Fibroblast of skin of back (primary cell): ENCODE measurements at places on chromosomes 2 and 18.
A peak's percentile ranks its signal among the peaks of the same experiment; 100 is the strongest.

GRCh38 chr2:19123556-19123955, 234.9 kb downstream of the OSR1 start:
- no peak for DNase-seq

DNA sequence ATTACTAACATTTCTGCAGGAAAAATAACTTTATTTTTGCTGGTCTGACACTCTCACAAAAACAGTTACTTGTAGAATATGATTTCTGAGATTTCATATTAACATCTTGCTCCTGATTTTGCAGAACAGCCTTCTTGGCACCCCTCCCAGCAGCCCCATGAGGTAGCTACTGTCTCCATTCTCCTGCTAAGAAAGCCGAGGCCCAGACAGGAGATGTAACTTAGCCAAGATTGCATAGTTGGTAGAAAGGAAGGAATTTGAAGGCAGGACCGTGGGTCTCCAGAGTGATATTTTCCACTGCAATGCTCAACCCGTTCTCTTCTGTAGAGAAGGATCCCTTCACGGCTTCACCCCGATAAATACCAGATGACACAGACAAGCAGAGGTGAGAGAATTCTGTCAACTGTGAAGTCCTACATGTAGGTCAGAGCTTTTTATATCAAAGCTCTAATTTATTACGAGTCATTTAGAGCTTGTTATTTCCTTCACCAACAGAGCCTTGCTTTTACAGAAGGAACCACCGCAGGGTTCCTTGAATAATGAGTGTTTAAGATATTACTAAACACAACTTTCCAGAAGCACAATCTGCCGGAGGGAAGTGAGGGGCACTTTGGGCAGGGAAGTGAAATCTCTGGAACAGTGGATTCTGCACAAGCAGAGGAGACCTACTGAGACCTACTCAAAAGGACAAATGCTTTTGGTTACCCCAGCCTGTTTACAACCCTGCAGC, 48.0 kb upstream of the MYCN start:
- DNase-seq = no peak

DNA sequence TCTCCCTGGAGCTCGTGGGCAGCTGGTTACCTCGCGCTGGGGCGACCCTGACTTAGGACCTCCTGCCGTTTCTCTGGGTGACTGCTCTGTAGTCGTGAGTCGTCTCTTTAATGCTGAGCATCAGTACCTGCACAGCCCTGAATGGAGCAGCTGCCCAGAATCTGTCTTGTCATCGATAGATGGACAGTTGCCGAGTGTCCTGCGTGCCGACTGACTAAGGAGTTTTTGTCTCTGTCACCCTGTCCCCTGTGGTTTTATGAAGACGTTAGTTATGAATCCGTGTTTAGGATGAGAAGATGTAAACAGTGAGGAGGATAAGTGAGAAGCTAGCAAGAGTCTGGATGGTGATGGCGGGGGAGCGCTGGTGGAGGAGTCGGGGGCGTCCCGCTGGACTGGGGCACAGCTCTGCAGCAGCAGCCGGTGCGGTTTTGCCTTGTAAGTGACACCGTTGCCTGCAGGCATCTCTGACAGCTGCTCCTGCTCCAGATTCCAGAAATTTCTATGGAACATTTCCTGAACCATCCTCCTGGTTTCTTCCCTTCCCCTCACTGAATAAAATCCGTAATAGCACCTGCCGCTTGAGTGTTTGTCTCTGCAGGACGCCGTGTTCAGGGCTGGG, 13.3 kb downstream of the AGAP1 start:
- DNase-seq = no peak

GRCh38 chr2:171316755-171317337, 116.9 kb downstream of the METTL8 start:
- no peak for DNase-seq

DNA sequence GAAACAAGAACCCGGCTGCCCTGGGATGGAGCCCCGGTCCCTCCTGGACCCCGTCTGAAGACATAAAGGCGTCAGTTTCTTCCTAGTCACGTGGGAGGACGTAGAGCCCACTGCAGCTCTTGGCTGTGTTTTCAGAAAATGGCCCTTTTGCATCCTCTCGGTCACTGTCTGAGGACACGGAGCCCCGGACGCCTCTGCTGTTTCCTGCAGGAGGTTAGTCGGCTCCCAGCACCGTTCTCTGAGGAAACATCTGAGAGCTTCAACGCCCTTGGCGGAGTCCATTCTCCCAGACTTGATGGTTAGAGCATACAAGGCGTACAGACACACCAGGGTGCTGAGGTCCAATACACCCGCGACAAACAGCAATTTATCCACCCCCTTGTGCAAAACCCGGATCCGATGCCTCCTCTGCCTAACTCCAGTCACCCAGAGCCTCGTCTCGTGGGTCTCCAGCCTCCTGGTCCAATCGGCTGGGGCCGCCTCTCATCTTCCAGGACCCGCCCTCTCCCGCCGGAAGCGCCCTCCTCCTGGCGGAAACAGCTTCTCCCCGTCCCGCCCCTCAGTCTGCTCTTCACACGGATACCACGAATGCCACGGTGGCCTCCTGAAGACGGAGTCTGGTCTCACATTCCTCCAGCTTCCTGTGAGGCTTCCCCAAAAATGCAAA, 119.4 kb downstream of the TMEM18 start:
- no peak for DNase-seq

DNA sequence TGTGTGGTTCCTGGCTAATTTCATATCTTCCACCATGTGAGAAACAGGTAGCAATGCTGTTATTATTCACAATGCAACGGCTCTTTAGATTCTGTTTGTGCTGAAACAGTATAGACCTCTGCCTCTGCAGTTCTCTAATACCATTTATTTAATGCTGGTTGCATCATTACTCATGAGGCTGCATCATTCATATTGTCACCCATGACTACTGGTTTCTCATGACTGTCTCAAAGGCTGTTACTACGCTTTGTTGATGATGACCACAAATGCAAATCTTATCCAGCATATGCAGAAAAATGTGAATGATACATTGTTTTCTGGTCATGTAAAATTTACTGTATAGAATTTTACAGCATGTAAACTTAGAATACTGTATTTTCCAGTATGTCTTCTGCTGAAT, 22.5 kb downstream of the CAVIN2 start:
- DNase-seq = no peak

DNA sequence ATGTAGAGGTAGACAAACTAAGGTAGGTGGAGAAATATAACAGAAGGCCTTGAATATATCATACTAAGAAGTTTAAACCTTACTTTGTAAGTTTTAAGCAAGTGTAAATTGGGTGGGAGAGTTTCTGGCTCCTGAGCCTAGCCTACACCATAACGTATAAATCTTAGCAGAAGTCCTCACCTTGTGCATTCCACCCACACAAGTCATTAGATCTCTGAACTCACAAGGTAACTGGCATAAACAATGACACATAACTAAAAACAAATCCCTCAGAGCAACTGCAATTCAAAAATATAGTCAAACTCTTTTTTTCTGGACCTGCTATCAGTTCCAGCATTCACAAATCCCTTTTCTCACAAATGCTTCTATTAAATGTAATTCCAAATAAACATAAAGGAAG, 9.4 kb downstream of the REV1 start:
- DNase-seq = no peak

- no peak for DNase-seq
Measured at GRCh38 chr18:67151366-67151765, 365.2 kb downstream of the DSEL start.

GRCh38 chr2:2873450-2873811, 504.2 kb downstream of the EIPR1 start:
- no peak for DNase-seq

GRCh38 chr2:73034661-73035375, 36.7 kb downstream of the SFXN5 start:
- DNase-seq = no peak

- no peak for DNase-seq
Measured at GRCh38 chr2:5123582-5124196, 568.5 kb upstream of the SOX11 start.

DNA sequence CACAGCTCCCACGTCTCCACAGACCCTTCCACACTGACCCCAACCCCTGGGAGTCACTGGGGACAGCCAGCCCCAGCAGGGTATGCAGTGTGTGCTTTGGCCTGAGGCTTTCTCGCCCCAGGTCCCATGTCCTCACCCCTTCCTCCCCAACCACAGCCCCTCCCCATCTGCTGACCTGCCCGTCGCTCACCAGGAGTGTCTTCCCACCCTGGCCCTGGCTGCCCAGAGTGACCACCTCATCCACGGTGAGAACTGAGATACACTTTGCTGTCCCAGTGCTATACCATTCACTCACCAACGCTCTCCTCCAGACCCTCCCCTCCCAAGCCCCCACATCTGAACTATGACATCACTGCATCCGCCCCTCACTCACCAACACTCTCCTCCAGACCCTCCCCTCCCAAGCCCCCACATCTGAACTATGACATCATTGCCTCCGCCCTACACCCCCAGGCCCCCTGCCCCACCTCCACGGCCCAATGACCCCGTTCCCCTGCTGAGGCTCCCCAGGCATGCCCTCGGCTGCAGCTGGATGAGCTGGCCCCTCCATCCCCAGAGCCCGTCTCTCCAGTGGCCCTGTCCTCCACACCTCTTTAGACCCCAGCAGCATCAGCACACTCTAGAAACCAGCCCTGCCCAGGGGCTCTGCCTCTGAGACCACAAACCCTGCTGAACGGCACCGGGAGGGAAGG, 55.2 kb downstream of the ANKMY1 start:
- DNase-seq = no peak

- DNase-seq = peak; percentile 58
Measured at GRCh38 chr2:175414882-175415487, 233.5 kb upstream of the ATP5MC3 start.

DNA sequence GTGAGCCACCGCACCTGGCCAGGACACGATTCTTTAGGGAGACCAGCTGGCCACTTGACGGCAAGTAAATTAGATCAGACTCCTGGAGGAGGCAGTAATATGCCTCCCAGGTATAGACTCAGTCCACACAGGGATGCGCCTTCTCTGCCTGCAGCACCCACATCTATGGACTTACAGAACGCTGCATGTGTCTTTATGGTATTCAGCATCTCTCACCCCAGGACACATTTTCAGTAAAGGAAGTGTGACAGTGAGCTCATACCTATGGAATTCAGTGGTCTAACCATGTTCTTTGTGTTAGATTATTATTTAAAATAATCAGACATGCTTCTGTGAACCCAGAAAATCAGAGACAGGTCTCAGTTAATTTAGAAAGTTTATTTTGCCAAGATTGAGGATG, 5.9 kb upstream of the NARS1 start:
- DNase-seq = peak; percentile 82

DNA sequence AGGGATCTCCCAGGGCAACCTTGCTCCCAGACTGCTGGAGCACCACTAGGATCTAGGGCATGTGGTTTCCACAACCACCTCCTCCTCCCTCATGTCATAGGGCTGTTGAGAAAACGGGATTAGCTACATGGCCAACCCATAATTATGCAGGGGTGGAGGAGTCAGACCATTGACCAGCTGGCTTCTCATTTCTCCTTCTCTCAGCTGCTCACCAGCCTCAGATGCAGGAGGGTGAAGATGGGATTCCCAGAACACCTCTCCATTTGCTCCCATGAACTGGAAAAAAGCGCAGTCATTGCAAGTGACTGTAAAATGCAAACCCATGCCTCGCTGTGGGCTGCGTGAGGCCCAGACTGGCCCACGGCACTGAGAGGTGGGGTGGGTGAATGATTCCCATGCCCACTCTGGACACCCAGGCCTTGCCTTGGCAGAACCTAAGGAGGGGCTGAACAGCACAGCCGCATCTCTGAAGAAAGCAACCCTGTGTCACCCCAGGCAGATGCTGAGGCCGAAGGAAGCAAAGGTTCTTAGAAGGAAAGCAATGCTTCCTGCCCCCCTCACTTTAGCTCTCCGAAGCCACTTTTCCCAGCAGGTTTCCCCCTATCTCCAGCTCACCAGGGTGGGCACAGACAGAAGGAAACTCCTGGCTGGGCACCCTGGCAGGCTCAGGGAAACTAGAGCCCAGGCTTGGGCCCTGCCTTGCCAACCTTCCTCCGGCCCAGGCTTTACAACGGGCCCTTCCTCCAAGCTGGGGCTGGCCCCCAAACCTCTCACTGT, 69.6 kb upstream of the RTN4 start:
- peak; percentile 35 for DNase-seq

- DNase-seq = no peak
Measured at GRCh38 chr2:239291475-239292350, 109.1 kb downstream of the HDAC4 start.

DNA sequence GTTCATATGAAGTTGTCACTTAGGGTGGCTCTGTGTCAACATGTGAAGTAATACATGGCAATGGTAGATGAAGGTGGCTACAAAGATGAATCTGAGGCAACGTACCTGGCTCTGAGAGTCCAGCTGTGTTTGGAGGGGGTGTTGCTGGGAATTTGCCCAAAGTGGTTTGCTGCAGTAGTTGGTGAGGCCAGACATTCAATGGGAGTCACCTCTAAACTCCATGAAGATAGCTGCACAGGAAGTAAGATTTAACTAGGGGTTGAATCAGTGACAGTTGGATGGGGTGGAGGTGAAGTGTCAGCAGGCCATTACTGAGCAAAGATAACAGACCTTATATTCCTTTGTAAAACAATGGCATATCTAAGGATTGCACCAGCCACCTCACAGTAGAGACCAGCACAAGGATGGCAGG, 71.8 kb downstream of the NUP35 start:
- DNase-seq = no peak

- DNase-seq = no peak
Measured at GRCh38 chr2:240780023-240780700, 39.9 kb downstream of the KIF1A start.

GRCh38 chr2:117936871-117937428, 76.9 kb downstream of the CCDC93 start:
- DNase-seq = no peak

DNA sequence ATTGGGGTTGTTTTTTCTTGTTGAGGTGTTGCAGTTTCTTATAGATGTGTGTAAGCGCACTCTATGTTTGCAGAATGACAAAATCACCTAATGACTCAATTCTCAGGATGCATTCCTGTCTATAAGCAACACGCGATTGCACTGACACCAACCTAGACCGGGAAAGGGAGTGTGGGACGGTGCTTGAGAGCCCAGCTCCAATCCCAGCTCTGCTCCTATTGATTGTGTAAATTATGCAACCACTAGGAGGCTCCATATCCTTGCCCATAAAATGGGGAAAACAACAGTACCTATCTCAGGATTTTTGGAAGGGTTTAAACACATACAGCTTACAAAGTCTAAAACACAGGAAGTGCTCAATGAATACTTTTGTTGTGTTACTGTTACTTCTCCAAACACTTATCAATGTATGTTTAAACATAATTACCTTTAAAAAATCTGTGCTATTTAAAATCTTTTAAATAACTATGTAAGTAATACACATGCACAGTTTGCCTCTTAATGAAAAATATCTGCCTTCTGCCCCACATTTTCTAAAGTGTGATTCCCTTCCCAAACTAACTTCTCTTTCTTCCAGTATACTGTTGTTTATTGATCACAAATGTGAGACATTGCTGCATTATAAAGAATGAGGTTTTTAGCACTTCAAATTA, 132.5 kb downstream of the SPHKAP start:
- DNase-seq = peak; percentile 20

DNA sequence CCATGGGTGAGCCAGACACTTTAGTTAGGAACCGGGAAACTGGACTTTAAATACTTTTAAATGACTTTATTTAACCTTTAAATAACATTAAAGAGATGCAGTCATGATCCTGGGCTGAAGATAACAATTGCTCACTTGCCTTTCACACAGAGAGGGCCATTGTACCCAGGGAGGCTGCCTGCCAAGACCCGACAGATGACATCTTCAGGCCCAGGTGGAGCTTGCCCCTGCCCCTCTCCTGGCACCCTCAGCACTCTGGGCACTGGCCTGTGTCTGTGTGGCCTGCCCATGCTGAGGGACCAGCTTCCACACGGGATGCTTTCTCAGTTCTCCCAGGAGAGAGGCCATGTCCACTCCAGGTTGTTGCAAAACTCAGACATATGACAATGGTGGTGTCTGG, 216.4 kb upstream of the MYT1L start:
- no peak for DNase-seq
